ENCODE measurements at places on chromosomes 5 and 9.

DNA sequence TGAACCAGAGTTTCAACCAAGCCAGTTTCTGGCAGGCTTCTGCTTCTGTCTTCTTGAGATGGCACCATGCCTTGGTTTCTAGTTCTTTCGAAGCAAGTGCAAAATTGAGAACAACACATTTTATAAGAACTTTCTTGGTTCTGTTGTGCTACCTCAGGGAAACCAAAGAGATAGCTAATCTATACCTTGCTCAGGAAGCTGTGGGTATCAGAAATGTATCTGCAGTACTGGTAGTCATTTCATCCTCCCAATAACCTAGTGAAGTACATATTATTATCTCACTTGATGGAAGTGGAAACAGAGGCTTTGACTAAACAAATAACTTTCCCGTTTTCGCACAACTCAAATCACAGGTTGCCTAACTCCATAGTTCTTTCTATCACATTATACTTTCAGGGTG is 246.6 kb downstream of the ENC1 start:
- no peak for DNase-seq

- DNase-seq: no peak
Measured at GRCh38 chr5:4221048-4221447, 625.4 kb downstream of the IRX1 start.

- DNase-seq: peak; percentile 53
Measured at GRCh38 chr5:65722575-65723403, 784 bp downstream of the NLN start.

GRCh38 chr9:90727488-90727887 is 74.1 kb upstream of the SYK start:
- no peak for DNase-seq

DNA sequence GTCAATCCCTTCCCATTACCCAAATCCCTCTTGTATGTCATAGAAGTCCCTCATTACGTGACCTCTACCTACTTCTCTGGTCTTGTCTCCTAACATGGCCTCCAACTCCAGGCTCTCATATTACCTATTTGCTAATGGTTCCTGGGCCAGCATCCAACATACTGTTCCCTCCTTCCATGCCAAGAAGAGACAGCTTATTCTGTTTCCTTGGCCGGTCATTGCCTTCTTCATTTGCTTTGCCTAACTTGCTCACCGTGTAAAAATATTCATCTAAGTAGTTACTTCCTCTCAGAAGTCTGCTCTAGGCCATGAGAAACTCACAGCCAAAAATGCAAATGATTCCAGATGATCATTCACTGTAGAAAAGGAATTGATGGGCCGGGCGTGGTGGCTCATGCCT is 8.9 kb upstream of the IL6ST start:
- DNase-seq: peak; percentile 39

GRCh38 chr9:89755821-89756220 is 151.0 kb downstream of the GADD45G start:
- DNase-seq: peak; percentile 77

Measured in bronchial epithelial cell (primary cell).